ENCODE measurements at places on chromosomes 11 and 22.

DNA sequence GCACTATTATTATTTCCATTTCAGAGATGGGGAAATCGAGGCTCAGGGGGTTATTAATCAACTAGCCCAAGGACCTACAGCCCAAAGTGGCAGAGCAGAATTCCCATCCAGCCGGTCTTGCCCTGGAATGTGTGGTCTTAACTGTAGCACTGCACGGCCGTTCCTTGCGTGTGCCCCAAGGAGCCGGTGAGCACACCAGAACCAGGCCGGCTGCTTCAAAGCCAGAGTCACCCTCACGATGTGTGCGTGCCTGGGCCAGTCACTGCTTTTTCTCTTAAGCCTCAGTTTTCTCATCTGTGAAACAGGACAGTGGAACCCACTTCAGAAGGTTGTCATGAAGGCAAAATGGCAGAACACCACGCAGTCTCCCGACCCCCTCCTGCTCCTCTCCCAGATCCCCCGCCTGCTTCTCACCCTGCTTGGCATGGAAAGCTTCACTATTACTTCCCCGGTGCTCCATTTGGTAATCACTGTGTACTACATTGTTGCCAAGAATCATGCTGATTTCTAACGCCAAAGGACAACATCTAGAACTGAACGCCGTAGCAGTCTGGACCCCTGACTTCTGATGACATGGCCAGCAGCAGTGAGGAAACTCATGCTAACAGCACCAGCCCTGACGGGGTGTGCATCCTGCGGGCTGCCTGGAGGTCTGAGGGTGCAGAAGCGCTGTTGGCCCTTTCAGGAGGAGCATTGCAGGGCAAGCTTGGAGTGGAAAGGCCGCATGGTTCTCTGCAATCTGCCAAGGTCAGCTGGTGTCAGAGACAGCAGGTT, 106.8 kb upstream of the B3GAT1 start:
- no peak for DNase-seq

DNA sequence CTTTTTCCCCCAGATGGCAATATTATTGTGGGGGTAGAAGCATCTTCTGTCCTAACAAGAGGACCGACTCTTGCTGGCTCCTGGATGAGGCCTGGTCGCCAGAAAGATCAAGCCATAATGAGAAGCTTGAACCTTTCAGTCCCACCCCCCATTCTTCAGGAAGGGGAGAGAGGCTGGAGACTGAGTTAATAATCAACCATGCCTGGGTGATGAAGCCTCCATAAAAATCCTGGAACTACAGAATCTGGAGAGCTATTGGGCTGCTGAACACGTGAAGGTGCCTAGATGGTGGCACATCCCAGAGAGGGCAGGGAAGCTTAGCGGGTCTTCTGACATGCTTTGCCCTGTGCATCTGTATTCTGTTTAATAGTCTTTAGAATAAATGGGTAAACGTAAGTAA, 16.3 kb downstream of the AP5B1 start:
- no peak for DNase-seq

GRCh38 chr11:17208257-17208999, 642 bp upstream of the PIK3C2A start:
- peak; percentile 85 for DNase-seq

GRCh38 chr11:33320814-33321330, 63.7 kb downstream of the HIPK3 start:
- no peak for DNase-seq

DNA sequence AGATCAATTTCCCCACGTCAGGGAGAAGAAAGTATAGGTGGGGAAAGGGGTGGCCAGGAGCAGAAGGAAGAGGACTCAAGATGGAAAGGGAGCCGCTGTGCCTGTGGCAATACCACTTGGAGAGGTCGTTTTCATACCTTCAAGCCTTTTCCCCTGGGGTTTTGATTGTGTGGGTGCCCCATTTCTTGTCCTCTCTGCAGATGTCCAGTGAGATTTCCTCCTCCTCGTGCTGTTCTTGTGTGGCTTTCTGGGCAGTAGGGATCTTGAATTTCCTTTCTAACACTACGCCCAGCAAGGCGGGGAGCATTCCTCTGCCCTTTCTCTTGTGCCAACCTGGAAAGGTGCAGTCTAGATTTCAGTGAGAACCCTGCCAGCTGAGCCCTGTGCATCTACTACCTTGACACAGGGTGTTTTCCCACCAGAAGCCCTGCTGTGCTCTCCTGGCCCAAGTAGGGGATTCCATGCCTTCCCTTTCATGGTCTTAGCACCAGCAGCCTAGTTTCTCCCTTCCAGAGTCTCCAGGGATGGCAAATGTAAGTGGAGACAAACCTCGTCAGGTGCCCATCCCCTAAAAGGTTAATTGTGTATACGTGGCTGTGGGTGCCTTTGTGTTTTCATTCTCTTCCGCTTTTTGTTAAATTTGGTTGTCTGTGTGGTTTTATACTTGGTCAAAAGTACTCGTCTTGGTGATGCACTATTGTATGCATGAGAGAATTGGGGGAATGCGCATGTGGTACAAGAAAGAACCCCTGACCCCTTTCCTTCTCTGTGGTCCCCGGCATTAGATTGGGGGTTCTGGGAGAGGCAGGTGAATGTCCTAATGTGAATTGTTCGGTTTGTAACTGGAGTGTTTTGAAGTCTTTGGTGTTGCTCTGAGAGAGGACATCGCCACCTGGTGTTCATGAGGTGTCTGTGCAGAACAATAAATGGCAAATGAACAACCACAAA, 71.4 kb upstream of the MPEG1 start:
- DNase-seq = peak; percentile 22

DNA sequence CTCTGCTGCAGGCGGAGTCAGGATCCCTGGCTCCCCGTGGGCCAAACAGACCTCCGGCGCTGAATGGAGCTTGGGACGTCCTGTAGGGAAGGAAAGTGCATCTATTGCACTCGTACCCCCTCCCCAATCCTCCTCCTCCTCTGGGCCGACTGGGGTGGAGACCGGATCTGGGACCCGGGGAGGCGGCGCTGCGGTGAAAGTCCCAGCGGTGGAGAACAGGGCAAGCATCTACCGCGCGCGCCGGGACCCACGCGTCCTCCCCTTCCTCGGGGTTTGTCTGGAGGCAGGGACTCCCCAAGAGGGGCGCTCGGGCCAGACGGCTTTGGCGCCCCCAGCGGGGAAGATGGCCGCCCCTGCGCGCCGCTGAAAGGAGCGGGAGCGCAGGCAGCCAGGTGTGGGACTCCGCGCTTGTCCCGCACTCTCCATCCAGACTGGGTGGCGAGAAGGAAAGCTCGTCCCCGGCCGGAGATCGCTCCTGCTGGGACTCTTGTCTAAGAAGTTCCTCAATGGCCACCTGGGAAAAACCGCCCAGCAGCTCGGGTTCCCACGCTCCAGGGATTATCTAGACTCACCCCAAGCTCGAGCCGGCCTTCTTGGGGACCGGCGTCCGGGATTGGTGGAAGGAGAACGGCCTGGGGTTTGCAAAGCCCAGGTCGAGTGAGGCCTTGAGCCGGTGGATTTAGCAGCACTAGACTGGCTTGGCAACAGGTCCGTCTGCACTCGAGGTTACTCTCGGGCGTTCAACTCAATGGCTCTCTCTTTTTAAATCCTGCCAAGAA, 718 bp downstream of the FADS2 start:
- DNase-seq = peak; percentile 26

GRCh38 chr11:84552791-84553190, 1074.4 kb downstream of the DLG2 start:
- no peak for DNase-seq

DNA sequence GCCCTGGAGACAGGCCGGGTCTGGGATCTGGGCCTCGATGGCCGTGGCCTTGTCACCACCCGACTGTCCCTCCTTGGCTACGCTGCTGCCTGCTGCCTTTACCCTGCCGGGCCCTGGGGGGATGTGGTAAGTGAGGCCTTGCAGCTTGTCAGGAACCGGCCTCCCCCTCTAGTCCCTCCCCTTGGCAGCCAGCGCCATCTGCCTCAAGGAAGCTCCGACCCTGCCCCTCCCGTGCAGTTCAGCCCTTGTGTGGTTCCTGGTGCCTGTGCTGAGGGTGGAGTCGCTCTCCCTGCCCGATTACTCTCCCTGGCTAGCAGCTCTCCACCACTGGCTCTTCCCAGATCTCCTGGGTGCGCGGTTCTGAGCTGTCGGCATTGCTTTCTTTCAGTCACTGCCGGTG, 33.7 kb downstream of the CTTN start:
- no peak for DNase-seq

DNA sequence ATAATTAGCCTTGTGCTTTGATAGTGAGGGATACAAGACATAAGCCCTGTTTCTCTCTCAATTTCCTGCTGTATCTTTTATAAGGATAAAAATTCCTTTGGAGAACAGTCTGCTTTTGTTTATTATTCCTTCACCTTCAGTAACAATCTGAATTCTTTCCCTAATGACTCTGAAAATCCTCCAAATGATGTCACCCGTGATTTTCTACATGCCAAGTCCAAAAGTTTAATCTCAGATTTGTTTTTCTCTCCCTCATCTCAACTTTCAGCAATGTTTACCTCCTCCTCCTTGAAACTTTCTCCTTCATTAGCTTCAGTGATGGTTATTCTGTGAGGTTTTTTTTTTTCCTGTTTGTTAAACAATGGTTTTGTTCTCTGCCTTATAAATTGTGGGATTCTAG, 2.2 kb downstream of the OR51E2 start:
- no peak for DNase-seq

DNA sequence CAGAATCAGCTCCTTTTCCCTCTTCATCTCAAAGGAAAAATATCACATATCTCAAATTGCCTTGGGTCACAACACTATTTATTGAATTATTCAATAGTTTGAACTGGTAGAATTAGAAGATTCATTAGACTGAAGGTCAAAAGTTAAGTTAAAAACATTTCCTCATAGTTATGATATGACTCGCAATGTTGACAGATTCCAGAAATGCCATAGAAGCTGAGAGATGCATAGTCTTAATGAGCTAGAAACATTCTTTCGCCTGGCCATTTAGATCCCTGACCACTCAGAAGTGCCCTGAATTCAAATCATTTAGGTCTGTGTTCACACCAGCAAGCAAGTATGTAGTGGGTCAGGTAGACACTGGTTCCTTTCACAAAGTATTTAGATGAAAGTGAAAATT, 44.4 kb downstream of the FAT3 start:
- no peak for DNase-seq

GRCh38 chr11:22449441-22449840, 111.3 kb downstream of the SLC17A6 start:
- DNase-seq = no peak

DNA sequence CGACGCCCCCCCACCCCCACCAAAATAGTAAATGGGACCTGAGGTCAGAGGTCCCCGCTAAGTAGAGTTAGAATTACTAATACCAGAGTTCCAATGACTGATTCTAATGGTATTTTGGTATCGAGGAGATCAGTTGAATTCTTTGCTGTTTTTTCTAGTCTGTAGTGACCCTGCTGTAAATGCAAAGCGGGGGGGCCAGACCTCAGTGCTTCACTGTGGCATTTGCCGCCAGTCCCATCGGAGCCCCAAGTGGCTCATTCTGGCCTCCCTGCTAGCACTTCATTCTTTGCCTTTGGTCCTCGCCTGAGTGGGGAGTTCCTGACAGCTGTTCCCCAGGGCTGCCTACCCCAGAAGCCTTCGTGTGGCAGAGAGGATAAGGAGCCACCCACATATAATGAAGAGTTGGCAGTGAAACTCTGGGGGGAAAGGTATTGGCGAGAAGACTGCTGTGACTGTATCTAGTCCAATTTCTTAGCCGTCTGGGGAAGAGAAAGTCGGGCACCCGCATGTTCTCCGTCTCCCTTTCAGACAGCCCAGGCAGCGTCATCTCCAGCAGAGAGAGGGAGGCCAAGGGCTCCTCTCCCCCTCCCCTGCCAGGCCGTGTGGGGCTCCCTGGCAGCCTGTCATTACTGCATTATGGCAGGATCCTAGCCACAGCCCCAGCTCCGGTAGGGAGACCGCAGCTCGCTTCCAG, 19.4 kb upstream of the CABP7 start:
- DNase-seq = peak; percentile 29

DNA sequence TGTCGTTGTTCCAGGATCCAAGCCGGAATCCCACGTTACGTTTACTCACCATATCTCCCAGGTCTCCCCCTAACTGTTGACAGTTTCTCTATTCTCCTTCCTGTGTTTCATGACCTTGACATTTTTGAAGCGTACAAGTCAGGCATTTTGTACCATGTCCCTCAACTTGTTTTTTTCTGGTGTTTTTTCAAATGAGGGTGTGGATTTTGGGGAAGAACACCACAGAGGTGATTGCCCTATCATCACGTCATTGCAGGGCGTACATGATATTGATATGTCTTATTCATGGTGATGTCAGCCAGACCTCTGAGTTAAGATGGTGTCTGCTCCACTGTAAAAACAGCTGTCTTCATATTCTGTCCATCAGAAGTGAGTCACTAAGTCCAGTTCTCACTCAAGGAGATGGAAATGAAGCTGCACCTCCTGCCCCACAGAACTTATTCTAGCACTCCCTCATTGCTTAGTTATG, 28.3 kb upstream of the SOX10 start:
- DNase-seq = no peak
